Activated T-helper 9 cell treated with anti-CD3 and anti-CD28 coated beads, Interleukin-2, amount 50 U/mL, for 16 hours (primary cell): ENCODE measurements at places on chromosomes 3 and 15.

- no peak for DNase-seq
Observed at GRCh38 chr3:196097373-196098154, 15.7 kb upstream of the TFRC start.

- DNase-seq, result no peak
Observed at GRCh38 chr15:78316283-78317083, 17.1 kb upstream of the SKIC8 start.

DNA sequence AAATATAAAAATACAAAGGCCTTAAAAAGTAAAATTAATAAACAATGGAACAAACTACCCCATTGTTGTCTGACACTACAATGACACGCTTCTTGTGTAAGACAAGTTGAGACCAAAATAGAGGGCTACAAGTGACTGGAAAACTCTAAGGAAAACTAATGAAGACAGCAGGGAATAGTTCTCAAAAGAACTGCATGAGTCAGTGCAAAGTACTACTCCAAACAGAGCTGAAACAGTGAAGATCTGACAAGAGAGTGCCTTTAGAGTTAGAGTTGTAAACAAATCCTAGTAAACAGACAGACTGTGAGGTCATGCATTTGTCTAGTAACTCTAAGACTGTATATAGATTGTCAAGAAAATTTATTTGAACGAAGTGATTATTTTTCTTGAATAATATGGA lies 233.9 kb downstream of the BBX start:
- no peak for DNase-seq

DNA sequence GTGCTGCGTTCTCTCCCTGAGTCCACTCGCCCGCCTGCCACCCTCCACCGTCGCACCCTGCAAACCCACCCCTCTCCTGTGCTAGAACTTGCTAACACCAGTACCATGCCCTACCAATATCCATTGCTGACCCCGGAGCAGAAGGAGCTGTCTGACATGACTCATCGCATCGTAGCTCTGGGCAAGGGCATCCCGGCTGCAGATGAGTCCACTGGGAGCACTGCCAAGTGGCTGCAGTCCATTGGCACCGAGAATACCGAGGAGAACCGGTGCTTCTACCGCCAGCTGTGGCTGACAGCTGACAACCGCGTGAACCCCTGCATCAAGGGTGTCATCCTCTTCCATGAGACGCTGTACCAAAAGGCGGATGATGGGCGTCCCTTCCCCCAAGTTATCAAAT lies 4.9 kb upstream of the ALAS1 start:
- DNase-seq, result no peak

GRCh38 chr3:158769549-158769948 lies 32.3 kb upstream of the MFSD1 start:
- no peak for DNase-seq

DNA sequence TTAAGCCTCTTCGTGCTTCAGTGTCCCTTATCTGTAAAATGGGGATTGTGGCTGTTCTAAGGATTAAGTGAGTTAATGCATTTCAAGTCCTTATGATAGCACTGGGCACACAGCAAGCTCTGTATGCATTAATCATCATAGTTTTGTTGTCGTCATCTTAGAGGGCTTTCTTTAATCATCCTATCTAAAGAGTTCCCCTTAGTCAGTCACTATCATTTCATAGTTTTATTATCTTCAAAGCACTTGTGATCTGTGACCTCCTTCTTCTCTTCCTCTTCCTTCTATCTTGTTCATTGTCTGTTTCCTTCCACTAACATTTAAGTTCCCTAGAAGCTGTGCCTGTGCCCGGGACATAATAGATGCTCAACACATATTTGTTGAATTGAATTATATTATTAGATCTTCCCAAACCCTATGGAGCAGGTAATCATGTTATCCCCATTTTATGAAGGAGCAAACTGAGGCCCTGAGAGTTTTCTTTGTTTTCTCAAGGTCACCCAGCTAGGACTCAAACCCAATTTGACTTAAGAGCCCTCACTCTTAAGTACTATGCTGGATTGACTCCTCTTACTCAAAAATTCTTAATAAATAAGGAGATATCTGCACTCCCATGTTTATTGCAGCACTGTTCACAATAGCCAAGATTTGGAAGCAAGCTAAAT lies 24.1 kb downstream of the DUOX2 start:
- no peak for DNase-seq

GRCh38 chr3:101252945-101253344 lies 67.4 kb downstream of the IMPG2 start:
- DNase-seq, result no peak

- no peak for DNase-seq
Observed at GRCh38 chr3:36677331-36678007, 86.9 kb downstream of the DCLK3 start.

- DNase-seq, result no peak
Observed at GRCh38 chr3:131553495-131554247, 50.9 kb upstream of the MRPL3 start.

- DNase-seq, result no peak
Observed at GRCh38 chr15:41666353-41666920, 6.2 kb downstream of the MGA start.

DNA sequence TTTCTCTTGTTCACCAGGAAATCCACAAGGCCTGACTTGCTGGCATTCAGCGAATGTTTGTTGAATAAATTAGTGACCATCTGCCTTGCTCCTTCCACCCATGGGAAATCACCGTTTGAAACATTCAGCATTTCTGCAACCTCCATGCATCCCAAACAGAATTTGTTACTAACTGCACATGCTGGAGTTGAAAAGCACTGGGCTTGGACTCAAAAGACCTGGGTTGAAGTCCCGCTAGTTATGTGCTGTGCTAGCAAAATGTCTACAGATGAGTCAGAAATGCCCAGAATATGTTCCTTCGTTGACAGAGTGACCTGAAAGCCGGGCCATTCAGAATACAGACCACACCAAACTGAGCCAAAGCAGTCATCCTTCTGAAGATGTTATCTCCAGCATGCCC lies 144.6 kb downstream of the ALDH1A2 start:
- DNase-seq, result no peak
